ENCODE measurements at places on chromosomes 16 and 17.

DNA sequence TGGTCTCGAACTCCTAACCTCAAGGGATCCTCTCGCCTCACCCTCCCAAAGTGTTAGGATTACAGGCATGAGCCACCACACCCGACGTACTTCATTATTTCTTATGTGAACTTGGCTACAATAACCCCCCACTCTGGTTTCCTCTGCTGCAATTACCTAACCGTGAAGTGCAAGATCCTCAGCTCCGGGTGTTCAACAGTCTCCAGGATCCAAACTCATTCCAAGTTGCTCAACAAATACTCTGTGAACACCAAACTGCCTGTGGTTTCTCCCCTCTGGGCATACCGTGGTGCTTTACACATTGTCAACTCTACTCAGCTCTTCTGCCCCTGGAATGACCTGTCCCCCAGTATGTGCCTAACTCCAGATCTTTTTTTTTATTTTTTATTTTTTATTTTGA, 6.8 kb upstream of the SULT1A1 start:
- peak; percentile 26 for DNase-seq

DNA sequence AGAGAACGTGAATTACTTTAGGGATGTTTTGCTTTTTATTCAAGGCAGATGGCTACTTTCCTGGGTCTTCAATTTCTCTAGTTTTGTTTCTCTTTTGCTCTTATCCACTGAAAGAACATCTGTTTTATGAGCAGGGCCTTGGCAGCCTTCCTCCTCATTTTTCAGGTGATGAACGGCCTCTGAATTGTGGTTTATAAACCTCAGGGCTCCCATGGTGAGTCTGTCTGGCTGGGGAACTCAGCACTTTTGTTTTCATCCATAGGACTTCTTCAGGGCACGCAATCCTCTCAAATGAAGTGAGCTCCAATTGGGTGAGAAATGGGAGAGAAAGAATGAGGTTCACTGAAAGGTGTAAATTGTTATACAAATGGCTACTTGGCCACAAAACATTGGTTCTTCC, 186.4 kb upstream of the ERCC4 start:
- DNase-seq, result no peak

- DNase-seq, result peak; percentile 27
Observed at GRCh38 chr16:24070851-24071250, 185.3 kb upstream of the CACNG3 start.

DNA sequence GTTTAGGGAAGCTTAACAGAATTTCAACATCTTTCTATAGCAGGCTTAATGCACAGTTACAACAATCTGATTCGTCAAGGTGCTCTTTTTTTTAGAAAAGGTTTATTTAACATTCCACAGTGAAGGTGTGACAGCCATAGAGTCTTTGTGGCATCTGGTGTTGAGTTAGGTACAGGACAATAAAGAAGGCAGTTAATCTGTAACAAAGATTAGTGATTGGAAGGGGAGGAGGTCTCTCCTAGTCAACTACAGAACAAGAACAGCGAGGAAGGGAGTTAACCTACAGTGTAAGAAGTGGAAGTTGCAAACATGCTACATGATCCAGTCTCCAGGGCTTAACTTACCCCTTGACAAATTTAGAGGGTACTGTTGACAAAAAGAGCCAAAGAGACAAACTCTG, 3.0 kb upstream of the ZDHHC7 start:
- no peak for DNase-seq

- DNase-seq, result no peak
Observed at GRCh38 chr17:82686366-82687324, 11.9 kb downstream of the RAB40B start.

DNA sequence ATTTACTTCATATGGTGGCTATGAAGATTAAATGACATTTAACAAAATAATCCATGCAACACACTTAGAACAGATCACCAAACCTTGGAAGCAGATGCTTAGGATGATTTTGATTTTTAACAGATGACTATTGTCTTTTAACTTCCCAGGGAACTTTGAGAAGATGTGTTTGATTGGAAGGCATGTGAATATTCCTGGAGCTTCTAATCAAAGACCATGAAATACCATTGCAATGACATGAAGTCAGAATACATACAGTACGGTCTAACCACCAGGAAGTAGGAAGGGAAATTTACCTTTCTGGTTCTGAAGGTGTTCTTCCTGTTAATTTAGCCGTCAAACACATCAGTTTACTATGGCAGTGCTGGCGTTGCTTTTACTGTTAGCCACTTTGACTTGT, 414.9 kb downstream of the TMEM114 start:
- no peak for DNase-seq

DNA sequence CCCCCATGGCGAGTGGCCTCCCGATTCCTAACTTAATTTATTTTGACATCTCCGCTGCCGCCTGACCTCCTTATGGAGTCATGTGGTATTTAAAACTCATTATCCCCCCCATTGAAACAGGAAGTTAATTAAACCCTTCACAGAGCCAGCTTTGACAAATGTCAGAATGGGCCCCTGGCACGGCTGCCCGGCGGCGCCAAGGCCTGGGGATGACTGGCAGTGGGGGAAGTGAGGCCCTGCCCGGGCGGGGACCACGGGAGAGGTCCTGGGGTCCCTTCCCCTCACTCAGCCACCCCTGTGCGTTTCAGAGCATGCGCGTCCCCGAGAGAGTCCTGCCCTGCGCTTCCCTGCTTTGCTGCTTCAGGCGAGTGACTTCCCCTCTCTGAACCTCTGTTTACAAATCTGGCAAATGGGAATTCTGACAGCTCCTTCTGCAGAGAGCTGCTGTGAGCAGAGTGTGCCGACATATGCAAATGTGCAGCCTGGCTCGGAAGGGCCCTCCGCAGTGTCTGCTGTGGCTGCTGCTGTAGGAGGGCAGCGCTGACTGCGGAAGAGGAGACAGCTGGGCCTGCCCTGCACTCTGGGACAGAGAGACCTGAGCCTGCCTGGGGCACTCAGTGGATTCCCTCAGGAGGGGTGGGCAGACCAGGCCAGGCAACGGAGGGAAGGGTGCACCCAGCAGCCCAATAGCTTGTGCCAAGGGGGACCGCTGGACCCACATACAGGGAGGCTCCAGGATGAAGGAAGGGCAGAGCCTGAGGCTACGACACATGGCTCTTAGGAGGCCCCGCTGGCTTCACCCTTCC, 4.4 kb upstream of the ZFPM1 start:
- DNase-seq, result no peak

DNA sequence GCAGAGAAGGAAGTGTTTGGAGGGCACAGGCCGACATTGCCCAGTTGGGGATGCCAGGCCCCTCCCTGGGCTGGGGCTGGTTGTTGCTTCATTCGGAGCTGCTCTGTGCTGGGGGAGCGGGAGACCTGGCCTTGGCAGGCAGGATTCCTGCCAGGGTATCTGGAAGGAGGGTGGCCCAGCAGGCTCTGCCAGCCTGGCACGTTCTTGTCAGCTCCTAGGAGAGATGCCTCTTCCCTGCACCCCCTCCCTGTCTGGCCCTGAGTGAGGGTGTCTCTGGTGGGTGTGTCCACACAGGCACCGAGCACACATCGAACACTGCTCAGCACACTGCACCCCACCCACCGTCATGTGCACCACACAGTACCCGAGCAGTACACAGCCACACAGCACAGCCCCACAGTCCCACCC, 35.2 kb downstream of the ARHGAP23 start:
- no peak for DNase-seq

GRCh38 chr16:75836347-75837010, 110.2 kb upstream of the CPHXL start:
- DNase-seq, result no peak

DNA sequence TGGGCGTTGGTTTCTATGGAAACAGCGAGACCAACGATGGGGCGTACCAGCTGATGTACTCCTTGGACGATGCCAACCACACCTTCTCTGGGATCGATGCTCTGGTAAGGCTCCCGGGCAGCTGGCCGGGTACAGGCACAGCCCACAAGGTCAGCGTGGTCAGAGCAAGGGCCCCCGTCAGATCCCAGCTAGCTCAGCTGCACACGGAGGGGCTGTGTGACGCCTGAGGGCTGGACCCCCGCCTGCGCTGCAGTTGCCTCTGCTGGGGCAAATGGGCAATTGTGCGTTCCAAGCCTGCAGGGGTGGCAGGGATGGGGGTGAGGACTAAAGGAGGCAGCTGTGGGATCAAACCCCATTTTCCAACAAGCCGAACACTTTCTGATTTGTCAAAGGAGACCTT, 17.5 kb downstream of the TTYH2 start:
- no peak for DNase-seq

DNA sequence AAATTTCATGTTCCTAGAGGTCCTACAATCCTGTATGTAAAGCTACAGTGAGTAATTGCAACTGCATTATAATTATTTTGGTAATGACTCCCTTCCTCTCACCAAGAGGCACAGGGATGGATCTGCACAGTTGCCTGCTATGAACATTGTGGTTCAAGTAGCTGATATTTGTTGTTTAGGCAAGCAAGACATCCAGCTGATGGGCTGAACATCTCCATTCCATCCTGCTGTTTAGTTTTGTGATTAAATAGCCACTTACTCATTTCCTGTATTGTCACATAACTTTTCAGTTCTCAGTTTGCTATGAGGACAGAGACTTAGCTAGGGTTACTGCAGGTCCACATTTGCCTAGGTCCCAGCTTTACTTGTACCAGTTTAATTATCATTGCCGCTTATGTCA, 181.2 kb upstream of the TBX2 start:
- DNase-seq, result peak; percentile 46

- DNase-seq, result no peak
Observed at GRCh38 chr16:20901068-20901435, 481 bp downstream of the LYRM1 start.

GRCh38 chr16:49048557-49048956, 233.1 kb downstream of the CBLN1 start:
- DNase-seq, result no peak

DNA sequence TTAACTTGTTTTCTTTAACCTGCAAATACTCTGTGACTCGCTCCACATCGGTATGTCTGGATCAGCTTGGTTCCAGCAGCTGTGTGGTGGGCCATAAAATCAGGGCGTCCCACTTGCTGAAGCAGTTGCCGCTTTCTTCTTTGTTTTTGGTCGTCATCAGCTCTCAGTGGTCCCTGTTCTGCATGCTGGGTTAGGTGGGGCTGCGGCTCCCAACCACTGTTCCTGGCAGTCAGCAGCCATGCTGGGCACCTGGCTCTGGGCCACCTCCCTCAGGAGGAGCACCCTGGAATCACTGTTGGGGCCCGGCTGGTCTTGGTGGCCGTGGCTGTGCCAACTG, 23.0 kb downstream of the MGRN1 start:
- no peak for DNase-seq

DNA sequence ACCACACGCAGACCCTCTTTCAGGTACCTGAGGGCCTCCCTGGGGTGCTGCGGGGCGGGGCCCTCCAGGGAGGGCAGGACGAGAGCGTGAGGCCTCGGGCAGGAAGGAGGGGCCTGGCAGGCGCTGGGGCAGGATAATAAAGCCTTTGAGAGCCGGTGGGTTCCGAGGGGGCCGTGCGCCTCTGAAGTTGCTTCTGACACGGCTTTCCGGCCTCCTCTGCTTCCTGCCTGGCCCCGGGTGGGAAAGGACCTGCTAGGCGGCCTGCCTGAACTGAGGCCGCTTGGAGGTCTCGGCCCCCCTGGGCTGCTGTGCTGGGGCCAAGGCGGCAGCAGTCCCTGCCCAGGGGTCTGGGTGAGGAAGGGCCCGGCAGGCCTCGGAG, 10.4 kb downstream of the CENPX start:
- DNase-seq, result no peak

GRCh38 chr17:74746922-74747321, 1.5 kb upstream of the NHERF1 start:
- peak; percentile 53 for DNase-seq

DNA sequence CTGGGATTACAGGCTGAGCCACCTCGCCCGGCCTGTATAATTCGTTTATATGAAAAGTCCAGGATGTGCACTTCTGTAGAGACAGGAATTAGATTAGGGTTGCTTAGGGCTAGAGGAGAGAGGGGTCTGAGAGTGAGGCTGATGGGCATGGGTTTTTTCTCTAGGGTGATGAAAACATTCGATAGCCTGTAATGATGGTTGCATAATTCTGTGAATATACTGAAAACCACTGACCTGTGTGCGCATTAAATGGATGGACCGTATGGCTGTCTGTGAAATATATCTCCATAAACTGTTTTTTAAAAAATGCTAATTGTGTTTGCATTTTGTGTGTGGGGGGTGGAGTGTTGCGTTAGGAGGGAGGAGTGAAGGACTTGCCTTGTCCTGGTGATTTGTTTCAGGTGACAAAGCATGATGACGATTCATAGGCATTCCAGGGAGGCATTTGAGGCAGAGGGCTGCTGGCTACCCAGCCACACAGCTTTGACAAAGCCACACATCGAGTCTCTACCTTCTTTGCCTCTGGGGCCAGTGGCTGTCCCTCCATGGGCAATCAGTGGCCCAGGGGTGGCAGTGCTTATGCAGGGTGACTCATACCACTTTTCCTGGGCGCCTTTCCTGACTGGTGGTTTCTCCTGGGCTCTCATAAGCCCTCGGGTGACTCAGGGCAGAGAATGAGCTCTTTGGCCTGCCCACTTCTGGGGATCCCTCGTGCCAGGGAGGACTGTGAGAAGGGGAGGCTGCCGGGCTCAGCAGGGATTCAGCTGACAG, 148.5 kb upstream of the WSCD1 start:
- DNase-seq, result no peak

- no peak for DNase-seq
Observed at GRCh38 chr16:80105160-80105559, 435.6 kb upstream of the DYNLRB2 start.

DNA sequence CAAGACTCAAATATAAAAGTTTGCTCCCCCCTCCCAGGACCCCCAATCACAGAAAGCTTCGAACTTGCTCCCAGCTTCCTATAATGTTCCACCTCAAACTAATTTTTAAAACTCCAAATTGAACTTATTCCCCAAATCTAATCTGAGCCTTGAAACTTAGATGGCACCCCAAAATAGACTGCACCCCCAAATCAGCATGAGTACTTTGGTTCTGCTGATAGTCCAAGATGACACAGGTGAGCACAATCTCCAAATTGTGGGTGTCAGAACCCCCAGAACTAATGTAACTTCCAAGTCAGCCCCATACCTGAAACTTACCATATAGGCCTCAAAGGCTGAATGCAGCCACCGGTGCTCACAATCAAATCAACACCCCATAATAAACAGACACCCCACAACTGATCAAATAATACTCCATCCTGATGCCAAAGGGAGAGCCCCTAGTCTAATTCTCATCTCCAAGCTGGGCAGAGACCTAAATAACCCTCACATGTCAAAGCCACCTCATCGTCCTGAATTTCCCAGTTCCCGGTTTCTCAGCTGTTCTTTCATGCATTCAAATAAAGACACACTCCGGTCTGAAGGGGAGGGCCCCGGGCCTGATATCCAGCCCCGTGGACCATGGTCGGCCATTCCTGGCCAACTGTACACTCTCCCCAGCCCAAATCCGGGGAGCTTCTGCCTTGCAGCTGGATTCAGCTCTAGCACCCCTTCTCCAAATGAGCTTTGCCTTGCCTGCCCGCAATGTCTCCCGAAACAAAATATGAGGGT, 1.8 kb upstream of the BCL6B start:
- DNase-seq, result no peak

GRCh38 chr17:58413684-58414083, 3.6 kb downstream of the RNF43 start:
- no peak for DNase-seq

GRCh38 chr17:48593126-48593829, at the start of gene HOXB5:
HOXB5 (minus strand) TSS chr17:48593779; CDS start chr17:48593682, 97 bp downstream.
- no peak for DNase-seq

- no peak for DNase-seq
Observed at GRCh38 chr16:57345021-57345420, 13.6 kb upstream of the CCL22 start.

All from cardiac muscle cell (in vitro differentiated cells and primary cell).